Stimulated activated CD8-positive, alpha-beta memory T cell treated with anti-CD3 and anti-CD28 coated beads, Interleukin-7, amount 100 ng/mL, for 4 hours (primary cell): ENCODE measurements at places on chromosomes 16 and 17.

DNA sequence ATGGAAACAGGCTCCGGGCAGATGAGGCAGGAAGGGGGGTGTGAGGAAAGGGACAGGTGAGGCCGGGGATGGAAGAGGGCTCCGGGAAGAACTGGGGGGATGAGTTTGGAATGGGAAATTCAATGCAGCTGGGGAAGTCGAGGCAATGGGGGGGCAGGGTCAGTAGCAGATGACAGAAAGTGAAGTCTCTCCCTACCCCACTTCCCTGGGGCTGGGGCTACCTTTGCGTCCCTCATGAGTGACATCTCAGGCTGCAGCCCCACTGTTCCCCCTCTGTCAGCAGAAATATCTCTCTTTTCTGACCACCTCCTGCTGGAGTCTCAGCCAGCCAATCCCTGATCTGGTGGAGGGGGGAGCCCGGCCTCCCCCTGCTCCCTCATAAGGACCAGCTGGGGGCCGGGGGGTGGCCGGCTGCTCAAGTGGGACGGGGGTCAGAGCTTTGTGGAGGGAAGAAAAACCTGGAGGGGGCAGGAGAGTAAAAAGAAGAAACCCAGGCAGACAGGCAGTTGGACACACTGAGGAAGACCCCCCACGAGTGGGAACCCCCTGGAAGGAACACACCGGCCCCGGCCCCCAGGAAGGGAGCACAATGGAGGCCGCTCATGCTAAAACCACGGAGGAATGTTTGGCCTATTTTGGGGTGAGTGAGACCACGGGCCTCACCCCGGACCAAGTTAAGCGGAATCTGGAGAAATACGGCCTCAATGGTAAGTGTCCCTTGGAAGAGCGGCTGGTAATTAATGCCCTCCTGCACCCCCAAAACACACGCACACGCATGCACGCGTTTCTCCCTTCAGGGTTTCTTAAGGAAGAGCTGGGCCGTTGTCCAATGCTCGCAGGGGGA, at the start of gene ATP2A1:
Gene ATP2A1 (plus strand): TSS at position 406 of the 844 bp plus-strand sequence. CDS start 184 bp downstream, at position 590.
- no peak for DNase-seq

DNA sequence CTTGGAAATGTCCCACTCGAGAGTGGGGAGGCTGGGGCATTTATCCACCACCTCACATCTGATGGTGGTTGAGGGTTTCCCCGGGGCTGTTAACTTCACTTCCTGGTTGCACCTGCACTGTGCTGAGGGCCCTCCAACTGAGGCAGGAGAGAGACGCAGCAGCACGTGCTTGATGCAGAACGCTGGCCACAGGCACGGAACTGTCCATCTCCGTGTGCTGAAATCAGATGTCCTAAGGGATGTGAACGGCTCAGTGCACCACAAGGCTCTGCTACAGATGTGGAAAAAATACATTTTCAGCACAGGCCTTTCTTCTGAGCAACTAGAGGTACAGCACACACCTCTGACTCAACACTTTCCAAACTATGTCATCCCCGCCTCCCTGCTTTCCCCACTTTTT, 114.8 kb upstream of the C16orf82 start:
- DNase-seq, result no peak

DNA sequence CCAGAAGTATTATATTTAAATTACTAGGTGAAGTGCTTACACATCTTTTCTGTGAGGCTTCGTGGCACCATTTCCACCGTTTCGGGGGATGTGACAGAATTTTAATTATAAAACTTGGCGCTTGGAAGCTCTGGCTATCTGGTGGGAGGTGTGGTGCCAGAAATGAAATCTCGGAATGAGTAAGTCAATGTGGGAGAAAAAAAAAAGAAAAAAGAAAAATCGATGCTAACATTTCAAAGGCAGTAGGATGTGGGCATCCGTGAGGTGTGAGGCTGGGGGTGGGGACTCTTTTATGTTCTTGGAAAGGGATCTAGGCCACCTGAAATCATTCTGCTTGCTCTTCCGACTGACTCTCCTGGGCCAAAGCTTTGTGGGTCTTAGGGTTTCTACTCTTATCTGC, 21.9 kb downstream of the CPPED1 start:
- DNase-seq, result no peak

GRCh38 chr16:88285514-88285822, 97.3 kb upstream of the ZNF469 start:
- no peak for DNase-seq

DNA sequence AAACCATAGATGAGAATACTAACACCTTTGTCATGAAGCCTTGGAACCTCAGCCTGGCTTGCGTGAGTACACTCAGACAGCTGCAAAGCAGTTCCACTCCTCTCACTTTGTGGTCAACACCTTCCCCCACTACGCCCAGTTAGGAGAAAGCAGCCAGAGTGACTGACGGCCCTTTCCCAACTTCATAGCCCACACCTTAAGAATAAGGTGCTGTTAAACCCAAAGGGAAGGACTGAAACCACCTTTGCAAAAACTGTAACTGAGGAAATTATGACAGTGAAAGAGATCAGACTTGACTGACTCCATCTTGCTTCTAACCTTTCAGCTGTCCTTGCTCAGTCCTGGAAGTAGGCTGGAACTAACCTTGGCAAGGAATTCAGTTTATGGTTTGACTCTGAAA, 13.7 kb downstream of the N4BP1 start:
- DNase-seq, result peak; percentile 28

GRCh38 chr16:8806272-8806983, 8.8 kb downstream of the PMM2 start:
- DNase-seq, result no peak

- no peak for DNase-seq
Observed at GRCh38 chr17:16106161-16106891, 106.7 kb downstream of the TTC19 start.

GRCh38 chr17:12620200-12620720, 45.4 kb upstream of the MYOCD start:
- no peak for DNase-seq

DNA sequence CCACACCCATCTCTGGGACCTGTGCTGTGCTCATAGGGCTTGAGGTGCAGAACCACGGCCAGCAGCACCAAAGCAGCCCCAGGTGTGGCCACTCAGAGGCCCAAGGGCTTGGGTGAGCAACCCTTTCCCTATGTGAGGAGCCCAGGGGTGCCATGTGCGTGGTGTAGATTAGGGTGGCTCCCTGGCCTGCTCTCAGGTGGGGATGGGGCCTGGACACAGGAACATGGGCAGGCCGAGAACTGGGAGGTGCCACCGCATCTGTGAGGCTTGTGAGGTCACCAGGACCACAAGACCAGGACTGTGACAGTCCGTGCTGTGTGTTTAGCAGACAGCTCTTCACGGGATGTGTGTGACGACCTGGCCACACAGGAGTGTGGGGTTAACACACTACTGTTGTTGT, 103.5 kb upstream of the ZNF750 start:
- no peak for DNase-seq

DNA sequence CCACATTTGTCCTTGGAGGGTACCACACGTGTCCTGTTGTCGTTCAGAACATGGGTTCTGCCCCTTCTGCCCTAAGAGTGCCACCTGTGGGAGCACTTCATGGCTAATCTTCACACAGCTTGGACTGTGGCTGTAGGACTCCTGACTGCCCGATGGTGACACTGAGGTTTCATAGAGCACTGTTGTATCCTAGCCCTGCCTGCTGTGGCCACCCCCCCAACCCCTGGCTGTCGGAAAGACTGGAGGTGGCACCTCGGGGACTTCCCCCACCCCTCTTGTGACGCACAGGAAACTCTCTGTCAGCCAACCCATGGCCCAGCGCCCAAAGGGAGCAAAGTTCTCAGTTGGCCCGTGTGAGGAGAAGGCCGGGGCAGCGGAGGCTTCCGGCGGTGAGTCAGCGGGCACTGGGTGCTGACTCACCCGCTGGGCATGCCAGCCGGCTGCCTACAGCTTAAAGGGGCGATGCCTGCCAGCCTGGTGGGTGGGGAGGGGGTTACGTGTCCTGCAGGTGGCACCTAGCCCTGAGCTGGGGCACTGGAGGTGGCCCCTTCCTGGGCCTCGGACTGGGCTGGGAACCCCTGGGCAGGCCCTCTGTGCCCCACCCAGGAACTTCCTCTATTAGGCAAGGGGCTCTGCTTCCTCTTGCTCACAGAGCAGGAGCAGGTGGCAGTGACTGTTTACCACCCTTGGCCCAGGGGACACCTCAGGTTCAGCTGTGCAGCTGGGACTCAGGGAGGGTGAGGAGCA, 3.4 kb downstream of the MAP2K3 start:
- peak; percentile 97 for DNase-seq

DNA sequence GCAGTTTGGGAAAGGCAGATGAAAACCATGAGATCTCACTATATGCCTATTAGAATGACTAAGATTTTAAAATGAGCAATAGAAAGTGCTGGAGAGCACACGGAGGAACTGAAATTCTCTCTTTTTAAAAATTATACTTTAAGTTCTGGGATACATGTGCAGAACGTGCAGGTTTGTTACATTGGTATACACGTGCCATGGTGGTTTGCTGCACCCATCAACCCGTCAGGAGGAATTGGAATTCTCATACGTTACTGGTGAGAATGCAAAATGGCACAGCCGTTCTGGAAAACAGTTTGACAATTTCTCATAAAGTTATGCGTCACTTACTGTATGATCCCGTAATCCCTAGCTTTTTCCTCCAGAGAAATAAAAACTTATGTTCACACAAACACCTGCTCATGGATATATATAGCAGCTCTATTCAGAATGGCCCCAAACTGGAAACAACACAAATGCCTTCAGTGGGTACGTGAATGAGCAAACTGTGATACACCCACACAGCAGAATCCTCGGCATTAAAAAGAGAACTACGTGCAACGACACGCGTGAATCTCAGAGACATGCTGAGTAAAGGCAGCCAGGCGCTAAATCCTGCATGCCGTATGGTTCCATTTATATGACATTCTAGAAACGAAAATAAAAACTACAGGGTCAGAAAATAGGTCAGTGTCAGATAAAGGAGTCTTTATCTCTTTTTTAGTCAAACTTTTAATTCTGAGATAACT, 11.8 kb downstream of the PIK3R6 start:
- no peak for DNase-seq

DNA sequence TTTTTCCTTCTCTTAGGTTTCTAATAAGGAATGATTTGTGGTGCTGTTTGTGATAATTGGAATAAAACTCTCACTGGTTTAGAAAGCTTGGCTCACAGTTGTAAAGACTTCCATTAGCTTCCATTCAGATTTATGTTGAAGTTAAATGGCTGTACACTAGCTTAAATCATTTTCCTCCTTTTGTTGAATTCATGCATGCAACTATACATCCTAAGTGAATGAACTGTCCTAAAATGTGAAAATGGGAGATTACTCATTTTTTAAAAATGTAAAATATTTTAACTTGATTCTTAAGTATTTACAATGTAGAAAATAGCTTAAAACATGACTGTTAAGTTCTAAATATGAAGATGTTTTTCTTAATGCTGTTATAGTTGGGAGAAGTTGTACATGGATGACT, 15.2 kb downstream of the PRKCA start:
- no peak for DNase-seq

DNA sequence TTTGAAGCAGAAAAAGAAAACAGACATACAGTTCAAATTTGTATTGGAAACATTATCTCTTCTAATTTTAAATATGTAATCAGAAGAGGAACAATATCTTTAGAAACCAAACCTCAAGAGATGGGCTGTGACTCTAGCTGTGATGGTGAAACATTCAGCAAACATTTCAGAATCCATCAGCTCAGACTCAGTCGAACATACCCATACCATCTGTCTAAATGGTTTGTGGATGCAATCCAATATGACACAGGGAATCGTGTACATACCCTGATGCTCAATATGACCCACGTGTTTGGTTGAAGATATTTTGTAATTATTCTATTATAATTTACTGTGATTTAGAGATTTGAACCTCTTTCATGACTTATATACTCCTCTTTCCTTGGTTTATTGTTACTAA, 665.2 kb upstream of the CDH8 start:
- DNase-seq, result no peak

- DNase-seq, result no peak
Observed at GRCh38 chr17:39794249-39794970, 56.7 kb downstream of the GRB7 start.

DNA sequence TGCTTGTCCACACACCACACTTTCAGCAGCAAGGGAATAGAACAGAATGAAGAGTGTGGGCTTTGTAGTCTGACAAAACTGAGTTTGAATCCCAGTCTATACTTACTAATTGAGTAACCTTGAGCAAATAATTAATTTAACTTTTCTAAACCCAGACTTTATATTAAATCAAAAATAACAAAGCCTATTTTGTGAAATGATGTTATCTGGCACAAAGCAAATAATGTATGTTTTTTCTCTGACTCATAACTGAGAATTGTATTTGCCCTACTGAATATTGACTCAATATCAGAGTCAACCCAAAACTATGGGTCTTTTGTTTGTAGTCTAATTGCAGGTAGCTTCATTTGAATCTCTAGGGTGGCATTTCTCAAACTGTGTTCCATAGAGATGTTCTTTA, 77.9 kb upstream of the TANC2 start:
- no peak for DNase-seq

GRCh38 chr17:40124279-40125141, 2.7 kb downstream of the MSL1 start:
- DNase-seq, result no peak

- DNase-seq, result no peak
Observed at GRCh38 chr17:17348872-17349723, 45.9 kb downstream of the NT5M start.

- no peak for DNase-seq
Observed at GRCh38 chr17:69913616-69914015, 161.4 kb upstream of the KCNJ16 start.

DNA sequence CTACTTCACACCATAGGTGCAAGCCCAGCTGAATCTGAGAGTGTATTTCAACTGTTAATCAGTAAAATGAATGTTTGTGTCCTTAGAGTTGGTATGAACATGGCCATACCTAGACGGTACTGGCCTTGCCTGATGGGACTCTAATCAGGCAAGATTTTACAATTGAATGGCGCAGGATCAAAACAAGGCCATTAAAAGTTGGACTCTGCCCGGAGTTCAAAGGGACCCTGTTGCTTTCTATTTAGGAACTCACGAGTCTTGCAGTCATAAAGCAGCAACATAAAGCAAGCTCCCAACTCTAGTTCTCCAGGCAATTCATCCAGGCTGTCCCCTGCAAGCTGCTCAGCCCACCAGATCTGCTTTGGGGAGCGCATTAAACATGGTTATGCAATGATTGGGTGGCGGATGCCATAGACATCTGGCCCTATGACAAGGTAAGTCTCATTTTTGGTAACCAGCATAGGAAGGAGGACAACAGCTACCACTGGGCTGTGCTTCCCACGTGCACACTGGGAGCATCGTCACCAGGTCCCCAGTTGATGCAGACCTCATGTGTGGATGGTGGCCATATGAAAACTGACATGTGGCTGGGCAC, 8.8 kb downstream of the TMEM186 start:
- DNase-seq, result no peak

- no peak for DNase-seq
Observed at GRCh38 chr17:51617986-51618385, 357.6 kb downstream of the UTP18 start.

- no peak for DNase-seq
Observed at GRCh38 chr17:46730026-46730425, 88.5 kb downstream of the WNT3 start.

DNA sequence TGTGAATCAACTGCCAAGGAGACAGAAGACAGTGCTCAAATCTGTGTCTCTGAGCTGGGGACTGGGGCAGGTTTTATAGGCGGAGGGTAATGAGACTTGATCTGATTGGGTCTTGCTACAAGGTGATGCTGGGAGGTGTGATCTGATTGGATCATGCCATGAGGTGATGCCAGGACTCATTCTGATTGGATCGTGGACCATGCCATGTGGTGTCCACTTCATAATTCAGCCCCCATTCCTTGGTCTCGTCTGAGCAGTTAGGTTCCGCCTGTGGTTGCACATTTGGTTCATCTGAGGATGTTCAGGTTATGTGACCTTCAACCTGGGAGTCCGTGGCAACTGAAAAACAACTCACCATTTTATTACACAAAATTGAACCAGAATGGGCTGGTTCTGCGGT, 41.0 kb downstream of the OTOA start:
- no peak for DNase-seq
